ENCODE measurements at places on chromosomes 12 and 14. TPM values are rescaled to one million over a fixed set of nuclear protein-coding genes. Genes with fewer than 3 reads are reported as not detected.

GRCh38 chr12:99260456-99260996 is 387.0 kb upstream of the GARIN6 start:
- no peak overlapping the region for H3K27ac ChIP-seq
- DNase-seq, result no peak
- no peaks in the 10 kb centered on the region for H3K27me3 ChIP-seq
- H3K36me3 ChIP-seq, result peaks cover 5% of the 10 kb centered on the region

DNA sequence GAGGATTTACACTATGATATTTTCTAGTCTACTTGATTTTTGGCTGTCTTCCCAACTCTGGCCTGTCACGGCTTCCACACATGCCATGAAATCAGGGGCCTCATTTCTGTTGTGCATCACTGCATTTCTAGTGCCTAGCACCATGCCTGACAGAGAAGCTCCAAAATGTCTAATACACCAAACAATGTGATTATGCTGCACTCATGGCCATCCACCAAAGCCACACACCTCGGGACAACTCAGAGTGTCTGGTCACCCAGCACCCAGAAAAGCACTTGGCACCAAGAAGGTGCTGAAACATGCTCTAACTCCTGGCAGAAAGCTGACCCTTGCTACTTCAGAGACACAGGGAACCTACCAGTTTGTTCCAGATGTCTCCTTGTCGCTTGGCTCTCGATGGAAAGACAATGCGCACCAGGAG is 11.3 kb downstream of the GCN1 start:
- DNase-seq, result no peak
- H3K36me3 ChIP-seq, result peaks cover 65% of the 10 kb centered on the region
- no peaks in the 10 kb centered on the region for H3K4me1 ChIP-seq
- 0 out of 2 replicates have a peak overlapping the region, but pooled peaks have one; percentile 57 for H3K27ac ChIP-seq
- no peak overlapping the region for H3K4me3 ChIP-seq
- no peaks in the 10 kb centered on the region for H3K27me3 ChIP-seq

DNA sequence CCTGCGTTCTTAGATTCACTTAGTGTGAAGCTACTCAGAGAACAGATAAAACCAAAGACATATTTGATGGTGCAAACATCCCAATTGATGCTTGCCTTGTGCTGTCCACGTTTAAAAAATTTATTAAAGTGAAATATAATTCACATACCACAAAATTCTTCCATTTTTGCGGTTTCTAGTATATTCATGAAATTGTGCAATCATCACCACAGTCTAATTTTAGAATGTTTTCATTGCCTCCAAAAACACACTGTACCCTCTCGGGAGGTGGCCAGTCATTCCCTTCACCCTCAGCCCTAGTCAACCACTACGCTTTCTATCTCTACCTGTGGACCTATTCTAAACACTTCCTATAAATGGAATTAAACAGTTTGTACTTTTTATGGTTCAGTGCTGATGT is 1109.2 kb downstream of the FLRT2 start:
- H3K27ac ChIP-seq, result no peak overlapping the region
- DNase-seq, result no peak
- H3K36me3 ChIP-seq, result no peaks in the 10 kb centered on the region
- H3K4me1 ChIP-seq, result peaks cover 8% of the 10 kb centered on the region

Gene OAS1
- total RNA-seq, result 0.27 TPM

DNA sequence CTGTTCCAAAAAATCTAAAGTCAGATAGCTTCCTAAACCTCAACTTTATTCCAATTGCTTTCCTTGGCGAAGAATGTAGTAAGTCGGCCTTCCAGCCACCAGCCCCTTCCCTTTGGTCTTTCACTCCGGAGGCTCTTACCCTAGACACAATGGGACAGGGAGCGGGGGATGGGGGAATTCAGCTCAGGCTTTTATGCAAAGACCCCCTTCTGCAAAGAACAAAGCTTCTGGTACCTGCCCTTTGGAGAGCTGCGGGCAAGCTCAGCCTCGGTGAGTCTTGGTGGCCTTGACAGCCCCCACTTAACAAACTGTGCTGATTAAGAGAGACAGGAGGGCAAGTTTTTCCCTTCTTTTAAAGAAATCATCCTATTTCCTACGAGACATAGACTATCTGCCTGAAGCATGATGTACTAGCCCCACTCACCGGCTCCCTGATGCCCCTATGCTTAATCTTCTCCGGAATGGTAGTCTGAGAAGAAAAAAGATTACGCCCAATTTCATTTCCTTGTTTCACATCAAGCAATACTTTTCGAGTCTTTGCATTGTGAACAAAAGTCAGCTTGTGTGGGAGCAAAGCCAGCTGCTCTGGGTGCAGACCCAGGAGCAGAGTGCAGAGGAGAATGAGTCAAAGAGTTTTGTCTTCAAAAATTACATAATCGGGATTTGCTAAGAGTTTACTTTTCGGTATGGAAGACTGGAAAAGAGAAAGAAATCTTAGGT is 1.5 kb upstream of the NANOG start:
- peaks cover 61% of the 10 kb centered on the region for H3K4me1 ChIP-seq
- DNase-seq, result peak; percentile 72
- H3K36me3 ChIP-seq, result peaks cover 26% of the 10 kb centered on the region
- peak overlapping the region; percentile 98 for H3K27ac ChIP-seq
- H3K4me3 ChIP-seq, result peak overlapping the region; percentile 91

DNA sequence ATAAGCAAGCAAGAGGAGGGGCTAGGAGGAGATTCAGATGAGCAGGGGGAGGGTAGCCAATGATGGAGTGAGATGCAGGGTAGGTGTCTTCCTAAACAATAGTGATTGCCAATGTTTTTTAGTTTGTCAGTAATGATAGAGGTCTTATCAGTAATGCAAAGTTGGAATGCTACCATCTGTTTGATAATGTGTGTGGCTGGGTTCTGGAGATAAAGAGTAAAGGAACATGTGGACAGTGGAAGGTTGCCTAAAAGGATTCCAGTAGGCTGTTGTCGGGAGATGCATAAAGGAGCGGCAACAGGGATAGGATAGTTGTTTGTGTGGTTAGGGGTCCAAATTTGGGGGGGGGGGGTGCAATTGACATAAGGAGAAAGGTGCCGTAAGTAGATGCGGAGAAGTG is 52.5 kb downstream of the TESPA1 start:
- peaks cover 36% of the 10 kb centered on the region for H3K36me3 ChIP-seq
- peaks cover 6% of the 10 kb centered on the region for H3K4me1 ChIP-seq
- peaks cover 45% of the 10 kb centered on the region for H3K27me3 ChIP-seq
- DNase-seq, result no peak
- H3K27ac ChIP-seq, result no peak overlapping the region

Gene INSM2
- not detected for total RNA-seq

DNA sequence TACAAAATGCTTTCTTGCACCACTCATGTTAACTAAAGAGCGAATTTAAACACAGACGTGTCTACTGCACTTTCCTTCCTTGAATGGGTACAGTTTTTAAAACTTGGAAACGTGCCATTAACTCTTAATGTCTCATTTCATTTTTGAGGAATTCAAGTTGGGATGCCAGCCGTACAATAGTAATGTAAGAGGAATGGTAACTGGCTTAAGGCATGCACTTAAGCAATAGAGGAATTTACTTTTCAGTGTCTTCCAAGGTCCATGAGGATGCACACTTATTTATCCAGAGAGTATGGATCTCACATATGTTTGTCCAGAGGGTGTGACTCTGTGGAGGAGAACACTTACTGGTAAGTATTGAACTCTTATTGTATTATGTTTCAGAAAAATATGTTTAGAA is 52.9 kb downstream of the PPP4R4 start:
- DNase-seq, result no peak
- H3K36me3 ChIP-seq, result no peaks in the 10 kb centered on the region
- H3K27ac ChIP-seq, result no peak overlapping the region
- H3K27me3 ChIP-seq, result no peaks in the 10 kb centered on the region
- no peak overlapping the region for H3K4me3 ChIP-seq

Gene FAM181A
- not detected for total RNA-seq

DNA sequence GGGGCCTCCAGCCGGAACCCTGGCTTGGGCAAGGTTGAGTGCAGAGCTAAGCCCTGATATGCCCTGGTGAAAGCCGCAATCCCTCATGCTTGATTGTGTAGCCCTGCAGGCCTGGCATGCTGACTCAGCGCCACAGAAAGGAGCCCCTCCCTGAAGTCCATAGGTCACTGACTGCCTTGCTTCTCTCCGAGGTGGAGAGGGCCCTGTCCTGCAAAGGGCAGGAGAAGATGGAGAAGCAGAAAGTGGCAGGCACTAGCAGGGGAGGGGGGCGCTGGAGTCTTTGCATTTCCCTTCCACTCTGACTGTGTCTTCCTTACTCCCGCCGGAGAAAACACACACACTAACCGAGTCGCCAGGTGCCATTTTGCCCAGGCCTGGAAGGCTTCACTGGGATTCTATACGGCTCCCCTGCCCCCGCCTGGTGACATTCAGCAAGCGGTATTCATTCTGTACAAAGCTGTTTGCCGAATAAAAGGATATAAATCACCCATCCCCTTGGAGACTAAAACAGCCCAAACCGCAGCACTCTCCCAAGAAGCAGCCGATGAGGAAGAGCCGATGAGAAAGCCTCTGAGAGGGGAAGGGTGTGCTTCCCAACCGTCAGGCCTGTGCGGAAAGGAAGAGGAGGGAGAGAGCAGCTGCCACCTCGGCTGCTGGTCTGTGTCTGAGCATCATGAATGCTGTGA is 69.8 kb downstream of the SLC6A12 start:
- peaks cover 31% of the 10 kb centered on the region for H3K27me3 ChIP-seq
- H3K36me3 ChIP-seq, result no peaks in the 10 kb centered on the region
- DNase-seq, result no peak

GRCh38 chr14:79514700-79515099 is 696.6 kb downstream of the DIO2 start:
- no peak overlapping the region for H3K27ac ChIP-seq
- DNase-seq, result no peak
- H3K27me3 ChIP-seq, result no peaks in the 10 kb centered on the region
- no peaks in the 10 kb centered on the region for H3K36me3 ChIP-seq
- no peak overlapping the region for H3K4me3 ChIP-seq

DNA sequence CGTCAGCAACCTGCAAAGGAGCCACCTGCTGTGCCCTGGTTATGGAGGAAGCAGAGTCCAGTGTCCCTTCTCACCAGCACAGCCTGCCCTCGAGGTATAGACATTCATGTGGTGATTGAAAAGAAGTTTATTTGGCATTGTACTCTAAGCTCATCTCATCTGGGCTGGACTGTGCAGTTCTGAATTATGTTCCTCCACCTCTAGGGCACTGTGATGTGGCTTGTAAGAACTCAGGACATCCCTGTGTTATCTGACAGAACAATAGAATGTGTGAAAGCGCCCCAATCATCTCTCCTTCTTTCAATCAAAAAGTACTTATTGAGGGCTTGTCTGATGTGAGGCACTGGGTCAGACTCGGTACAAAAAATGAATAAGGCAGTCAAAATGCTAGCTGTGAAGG is 140.1 kb downstream of the DHRS2 start:
- H3K27ac ChIP-seq, result no peak overlapping the region
- peaks cover 3% of the 10 kb centered on the region for H3K4me1 ChIP-seq
- H3K4me3 ChIP-seq, result no peak overlapping the region
- DNase-seq, result no peak
- H3K27me3 ChIP-seq, result no peaks in the 10 kb centered on the region
- H3K36me3 ChIP-seq, result no peaks in the 10 kb centered on the region

Measured in WTC11 (cell line).